Retina (tissue), 1 donor: ENCODE measurements at places on chromosomes 2 and 18.

GRCh38 chr2:128562471-128563347 is 244.0 kb upstream of the HS6ST1 start:
- no peak for DNase-seq

GRCh38 chr2:210198326-210198725 is 26.9 kb downstream of the ACADL start:
- DNase-seq = no peak

GRCh38 chr2:10038716-10039115 is 4.6 kb upstream of the KLF11 start:
- DNase-seq = no peak

- DNase-seq = peak; percentile 23
These were observed 750.5 kb downstream of the LRP1B start for GRCh38 chr2:141380008-141380979.

DNA sequence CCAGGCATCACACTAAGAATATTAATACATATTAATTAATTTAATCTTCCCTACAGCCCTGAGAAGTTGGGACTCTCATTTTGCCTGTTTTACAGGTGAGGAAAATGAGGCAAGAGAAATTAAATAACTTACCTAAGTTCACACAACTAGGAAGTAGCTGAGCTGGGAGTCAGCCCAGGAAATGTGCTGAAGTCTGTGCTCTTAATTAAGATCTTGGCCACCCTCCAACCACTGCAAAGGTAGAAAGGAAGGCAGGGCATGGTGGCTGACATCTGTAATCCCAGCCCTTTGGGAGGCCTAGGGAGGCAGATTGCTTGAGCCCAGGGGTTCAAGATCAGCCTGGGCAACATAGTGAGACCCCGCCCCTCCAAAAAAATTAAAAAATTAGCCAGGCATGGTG is 12.9 kb upstream of the MGAT4A start:
- no peak for DNase-seq

DNA sequence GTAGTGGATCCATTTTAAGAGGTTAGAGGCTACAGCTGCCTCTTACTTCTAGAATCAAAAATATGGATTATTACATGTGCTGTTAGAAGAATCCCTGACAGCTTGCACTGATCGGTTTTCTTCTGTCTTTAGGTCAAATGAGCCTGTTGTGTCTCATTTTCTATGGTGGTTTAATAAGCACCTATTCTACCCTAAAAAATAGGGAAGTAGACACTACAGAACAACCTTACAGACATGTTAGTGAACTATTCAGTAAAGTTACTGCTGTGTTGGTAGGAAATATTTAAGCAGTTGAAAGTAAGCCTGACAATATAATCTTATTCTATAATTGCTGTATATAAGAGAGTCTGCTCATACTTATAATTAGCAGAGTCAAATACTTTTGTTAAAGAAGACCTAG is 168.5 kb upstream of the NOSTRIN start:
- DNase-seq = no peak

- DNase-seq = no peak
These were observed 6.5 kb downstream of the RNF103 start for GRCh38 chr2:86617153-86617552.

- DNase-seq = no peak
These were observed 1191.2 kb downstream of the CNTNAP5 start for GRCh38 chr2:125216321-125216720.

DNA sequence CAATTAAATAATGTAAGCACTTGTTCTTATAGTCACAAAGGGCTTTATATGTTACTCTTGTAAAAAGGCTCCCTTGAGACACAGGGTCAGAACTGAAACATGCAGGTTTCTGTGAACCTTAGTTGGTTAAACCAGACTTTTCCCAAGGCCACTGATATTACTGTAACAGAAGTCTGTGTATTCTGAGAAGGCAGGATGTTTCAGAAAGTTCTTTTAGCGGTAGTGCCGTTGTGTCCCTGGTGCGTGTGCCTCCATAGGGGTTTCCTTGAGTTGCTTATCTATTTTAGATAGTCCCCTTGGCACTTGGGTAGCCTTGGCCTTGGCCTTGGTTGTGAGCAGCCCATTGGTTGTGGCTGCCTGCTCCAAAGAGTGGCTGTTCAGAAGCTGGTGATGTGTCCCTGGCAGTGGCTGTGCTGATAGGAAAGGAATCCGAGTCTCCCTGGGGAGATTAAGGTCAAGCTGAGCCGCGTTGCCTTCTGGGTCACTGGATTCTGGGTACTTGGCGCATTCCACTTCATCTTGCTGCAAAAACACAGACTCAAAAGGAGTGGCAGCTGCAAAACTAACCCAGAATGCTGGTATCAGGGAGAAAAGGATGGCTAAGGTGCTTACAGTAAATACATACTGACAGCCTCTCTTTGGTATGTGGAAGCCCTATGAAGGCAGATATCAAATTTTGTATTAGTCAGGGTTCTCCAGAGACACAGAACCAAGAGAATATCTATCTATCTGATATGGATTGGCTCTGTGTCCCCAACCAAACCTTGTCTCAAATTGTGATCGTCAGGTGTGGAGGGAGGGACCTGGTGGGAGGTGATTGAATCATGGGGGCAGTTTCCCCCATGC is 69.7 kb downstream of the FHOD3 start:
- DNase-seq = peak; percentile 27

DNA sequence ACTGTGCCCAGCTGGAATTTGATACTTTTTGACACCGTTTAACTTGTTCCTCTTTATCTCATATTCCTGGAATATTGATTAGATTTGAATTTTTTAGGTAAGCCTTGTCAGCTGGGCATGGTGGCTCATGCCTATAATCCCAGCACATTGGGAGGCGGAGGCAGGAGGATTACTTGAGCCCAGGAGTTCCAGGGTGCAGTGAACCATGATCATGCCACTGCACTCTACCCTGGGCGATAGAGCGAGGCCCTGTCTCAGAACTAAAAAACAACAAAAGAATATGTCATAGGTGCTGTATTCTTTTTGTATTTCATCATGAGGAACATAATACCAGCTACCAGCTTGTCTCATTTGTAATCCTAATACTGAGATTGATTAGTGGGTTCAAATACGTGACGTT is 90.3 kb downstream of the ZNF532 start:
- no peak for DNase-seq

DNA sequence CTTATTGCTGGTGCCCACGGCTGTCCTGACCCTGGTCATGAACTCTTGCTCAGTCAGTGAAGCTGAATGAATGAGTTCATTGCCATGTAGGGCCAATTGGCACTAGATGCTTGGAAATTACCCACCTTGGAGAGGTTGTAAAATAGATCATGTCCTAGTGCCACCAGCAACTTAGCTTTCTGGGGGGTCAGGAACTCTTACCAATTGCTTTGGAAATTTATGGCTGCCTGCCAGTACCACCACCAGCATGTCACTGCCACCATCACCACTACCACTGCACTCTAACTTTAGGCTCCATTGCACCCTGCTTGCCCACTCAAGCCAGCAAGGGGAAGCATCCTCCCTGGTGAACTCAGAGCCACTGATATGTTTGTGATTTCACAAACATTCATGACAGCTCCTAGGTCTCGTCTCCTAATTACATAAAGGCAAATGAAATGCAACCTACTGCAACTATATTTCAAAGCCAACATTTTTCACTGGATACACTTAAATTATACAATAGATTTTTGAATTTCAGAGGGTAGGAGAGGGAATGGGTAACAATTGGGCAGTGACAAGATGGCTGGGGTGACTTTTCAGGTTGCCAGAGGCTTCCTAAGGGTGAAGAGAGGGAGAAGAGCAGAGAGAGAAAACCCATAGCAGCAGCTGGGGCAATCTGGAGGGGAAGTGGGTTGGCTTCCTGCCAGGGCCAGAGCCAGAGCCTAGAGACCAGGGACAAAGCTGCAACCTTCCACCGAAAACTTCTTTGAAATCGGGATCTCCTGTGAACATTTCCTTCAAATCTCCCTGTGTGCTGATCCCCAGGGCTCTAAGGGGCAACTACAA is 3.5 kb upstream of the EMILIN1 start:
- DNase-seq = no peak

DNA sequence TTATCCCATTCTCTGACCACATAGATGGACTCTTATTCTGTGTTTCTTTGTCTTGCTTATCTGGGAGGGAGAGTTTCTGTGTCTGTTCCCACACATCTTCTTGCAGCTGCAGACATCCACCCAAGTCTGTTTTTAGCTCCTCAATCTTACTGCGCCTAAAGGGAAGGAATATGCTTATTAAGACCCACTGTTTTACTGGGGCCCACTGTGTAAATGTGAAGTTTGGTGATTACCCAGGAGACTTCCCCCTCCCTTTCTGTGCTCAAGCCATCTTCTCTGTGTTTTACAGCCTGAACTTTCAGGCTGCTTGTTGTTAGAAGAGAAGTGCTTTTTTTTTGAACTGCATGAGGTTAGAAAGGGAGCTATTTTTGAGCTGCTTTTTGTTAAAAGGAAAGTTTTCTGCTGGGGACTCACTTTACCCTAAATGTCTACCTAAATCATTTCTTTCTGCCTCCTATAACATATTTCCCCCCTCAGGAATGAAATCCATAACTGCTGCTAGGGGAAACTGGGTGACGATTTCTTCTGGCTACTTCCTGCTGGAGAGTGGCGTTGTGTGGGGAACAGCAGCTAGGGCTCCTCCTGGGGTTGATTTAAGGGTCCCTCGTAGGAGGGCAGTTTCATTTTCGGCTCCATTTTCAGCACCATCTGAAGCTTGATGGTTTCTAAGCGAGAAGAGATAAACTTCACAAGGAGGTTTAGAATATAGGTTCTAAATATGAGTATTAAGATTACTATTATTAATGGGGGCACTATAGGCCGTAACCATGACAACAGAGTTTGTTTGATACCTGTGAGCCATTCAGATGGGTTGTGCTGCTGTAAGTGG is 39.5 kb upstream of the GMCL1 start:
- peak; percentile 28 for DNase-seq

DNA sequence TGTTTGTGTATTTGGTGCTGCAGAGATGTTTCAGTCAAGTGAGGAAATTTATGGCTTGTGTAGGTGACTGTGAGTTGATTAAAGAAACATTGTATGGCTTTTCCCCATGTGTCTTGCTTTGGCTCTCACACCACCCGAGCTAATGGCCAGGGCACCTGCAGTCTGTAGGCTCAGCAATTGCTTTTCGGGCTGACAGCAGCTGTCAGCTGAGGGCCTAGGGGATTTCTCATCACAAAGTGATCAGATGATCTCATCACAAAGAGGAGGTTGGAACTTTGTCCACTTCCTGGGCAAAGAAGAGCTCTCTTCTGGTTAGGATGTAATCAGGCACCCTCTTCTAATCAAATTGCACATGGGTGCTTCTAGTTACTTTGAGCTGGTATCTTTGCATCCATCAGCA is 632.2 kb downstream of the SLC4A3 start:
- peak; percentile 44 for DNase-seq

DNA sequence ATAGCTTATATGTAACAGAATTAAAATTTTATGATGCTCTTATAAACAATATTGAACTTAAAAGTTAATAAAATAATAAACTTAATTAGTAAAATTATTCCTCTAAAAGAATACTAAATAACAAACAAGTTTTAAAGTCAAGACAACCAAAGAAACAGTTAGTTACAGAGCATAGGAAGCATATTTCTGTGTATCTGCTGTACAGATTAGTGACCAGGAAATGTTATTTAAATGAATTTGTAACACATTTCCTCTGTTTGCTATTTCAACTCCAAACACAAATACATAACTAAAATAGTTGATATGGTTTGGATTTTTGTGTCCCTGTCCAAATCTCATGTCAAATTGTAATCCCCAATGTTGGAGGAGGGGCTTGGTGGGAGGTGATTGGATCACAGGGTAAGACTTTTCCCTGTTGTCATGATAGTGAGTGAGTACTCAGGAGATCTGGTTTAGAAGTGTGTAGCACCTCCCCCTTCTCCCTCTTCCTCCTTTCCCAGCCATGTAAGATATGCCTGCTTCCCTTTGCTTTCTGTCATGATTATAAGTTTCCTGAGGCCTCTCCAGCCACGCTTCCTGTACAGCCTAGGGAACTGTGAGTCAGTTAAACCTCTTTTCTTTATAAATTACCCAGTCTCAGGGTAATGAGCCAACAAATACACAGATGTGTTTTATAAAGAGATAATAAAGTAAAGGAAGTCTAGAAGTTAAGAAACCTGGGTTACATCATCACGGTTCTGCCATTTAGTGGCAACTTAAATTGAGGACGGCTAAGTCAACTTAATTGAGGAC is 51.8 kb downstream of the ROCK2 start:
- no peak for DNase-seq

- DNase-seq = no peak
These were observed 363.4 kb upstream of the SOX11 start for GRCh38 chr2:5328826-5329225.

DNA sequence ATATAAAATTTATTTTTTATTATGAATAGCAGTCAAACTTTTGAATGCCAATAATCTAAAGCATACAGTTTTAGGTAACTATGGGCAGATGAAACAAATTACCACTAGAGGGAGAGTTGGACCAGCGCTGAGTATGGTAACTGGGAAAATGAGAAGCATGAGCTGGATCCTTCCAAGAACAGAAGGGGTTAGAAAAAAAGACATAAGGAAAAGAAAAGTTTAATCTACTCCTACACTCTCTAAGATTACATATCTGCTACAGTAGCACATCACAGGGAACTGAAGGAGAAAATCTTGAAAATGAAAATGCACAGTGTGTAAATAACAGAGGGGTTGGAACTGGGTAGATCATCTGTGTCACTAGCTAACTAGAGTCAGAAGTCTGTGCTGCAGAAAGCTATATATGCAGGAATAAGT is 15.5 kb downstream of the REG3G start:
- DNase-seq = peak; percentile 29

- DNase-seq = no peak
These were observed 97.0 kb upstream of the SMAD2 start for GRCh38 chr18:48027401-48027963.

GRCh38 chr2:236205867-236206645 is 37.9 kb upstream of the GBX2 start:
- DNase-seq = no peak

- peak; percentile 77 for DNase-seq
These were observed 758 bp downstream of the LYPD1 start for GRCh38 chr2:132668987-132669907.
